ENCODE measurements at places on chromosomes 2 and 18.
A peak's percentile ranks its signal among the peaks of the same experiment; 100 is the strongest.

DNA sequence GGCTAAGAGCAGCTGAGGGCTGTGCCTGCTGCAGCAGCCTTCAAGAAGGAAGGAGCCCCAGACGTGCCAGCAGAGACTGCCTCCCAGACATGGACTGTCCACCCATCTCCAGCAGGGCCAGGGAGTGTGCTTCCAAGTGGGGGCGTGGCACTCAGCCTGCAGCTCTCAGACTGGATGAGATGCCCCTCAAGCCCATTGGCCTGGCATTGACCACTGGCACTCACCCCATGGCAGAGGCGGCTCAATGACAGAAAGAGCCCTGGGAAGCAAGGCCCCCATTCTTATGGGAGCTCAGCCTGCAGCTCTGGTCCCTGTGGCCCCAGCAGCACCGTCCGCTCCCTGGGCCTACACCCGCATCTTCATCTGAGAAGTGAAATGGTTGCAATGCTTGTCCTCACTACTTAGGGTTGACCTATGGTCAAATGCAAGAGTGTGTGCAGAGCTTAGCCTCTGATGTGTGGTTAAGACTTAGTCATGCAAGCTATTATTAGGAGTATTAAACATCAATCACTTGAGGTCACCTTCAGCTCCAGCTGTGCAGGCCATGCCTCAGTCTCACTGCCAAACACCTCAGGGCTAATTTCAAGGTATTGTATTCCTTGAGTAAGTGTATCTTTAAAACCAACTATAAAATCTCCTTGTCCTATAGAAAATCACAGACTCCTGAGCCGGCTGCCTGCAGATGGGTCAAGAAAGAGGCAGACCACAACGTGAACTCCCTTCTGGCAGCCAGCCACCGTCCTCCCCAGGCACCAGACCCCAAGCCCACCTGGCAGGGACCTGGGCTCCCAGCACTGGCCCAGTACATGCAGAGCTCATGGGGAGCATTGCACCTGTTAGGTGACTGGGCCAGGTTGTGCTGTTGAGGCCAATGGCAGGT is 194.8 kb downstream of the NDUFA10 start:
- DNase-seq = no peak

DNA sequence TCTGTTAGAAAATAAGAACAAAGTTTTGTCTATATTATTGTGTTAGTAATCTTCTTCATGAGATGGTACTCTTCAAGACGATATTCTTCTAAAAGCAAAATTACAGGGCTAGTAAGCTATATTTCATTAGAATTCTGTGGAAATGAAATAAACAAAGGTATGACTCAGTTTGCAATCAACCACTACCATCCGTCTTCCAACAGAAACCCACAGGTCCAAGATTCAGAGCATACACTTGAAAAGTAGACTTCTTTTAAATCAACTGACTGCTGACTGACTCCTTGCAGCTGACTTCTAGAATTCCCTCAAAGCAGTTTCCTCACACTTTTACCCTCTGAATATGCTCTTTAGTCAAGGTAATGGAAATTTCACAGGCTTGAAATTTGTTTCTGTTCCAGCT is 193.7 kb downstream of the GCA start:
- no peak for DNase-seq

DNA sequence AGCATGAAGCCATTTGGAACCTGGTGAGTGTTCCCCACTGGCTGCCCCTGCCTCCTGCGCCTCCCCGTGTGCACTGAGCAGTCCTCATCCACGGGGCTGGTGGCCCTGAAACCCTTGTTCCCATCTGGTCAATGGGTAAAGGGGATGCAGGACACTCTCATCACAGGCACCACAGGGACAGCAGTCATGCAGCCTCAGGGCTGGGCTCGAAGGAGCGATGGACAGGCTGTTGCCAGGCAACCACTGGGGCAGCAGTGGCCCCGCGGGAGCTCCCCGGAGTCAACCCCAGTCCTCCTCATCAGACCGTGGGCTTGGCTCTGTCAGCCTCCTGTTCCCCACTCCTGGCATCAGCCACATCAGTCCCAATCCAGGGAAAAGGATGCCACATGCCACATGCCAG is 509.5 kb downstream of the EIPR1 start:
- DNase-seq = no peak

GRCh38 chr2:11097854-11098387 is 57.3 kb upstream of the SLC66A3 start:
- no peak for DNase-seq

DNA sequence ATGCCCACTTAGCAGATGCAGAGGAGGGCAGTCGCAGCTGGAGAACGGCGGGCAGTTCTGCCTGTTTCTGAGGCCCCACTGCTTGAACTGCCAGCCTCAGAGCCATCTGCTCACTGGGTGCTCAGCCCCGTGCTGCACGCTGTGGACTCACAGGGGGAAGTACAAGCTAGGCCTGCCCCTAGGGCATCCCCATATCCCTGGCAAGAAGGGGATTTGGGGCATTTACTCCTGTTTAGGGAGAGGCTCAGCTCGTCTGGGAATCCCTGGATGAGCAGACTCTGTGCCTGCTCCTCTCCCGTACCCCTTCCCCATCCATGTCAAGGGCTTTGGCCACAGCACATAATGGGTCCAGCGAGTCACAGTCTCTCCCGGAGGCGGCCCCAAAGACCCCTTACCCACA is 169.8 kb upstream of the PKDCC start:
- DNase-seq = no peak

GRCh38 chr2:70144443-70145143 is 46.2 kb downstream of the C2orf42 start:
- no peak for DNase-seq

- peak; percentile 13 for DNase-seq
Measured at GRCh38 chr2:234595829-234596228, 98.9 kb upstream of the ARL4C start.

GRCh38 chr2:3959372-3959771 is 256.0 kb downstream of the DCDC2C start:
- DNase-seq = no peak

DNA sequence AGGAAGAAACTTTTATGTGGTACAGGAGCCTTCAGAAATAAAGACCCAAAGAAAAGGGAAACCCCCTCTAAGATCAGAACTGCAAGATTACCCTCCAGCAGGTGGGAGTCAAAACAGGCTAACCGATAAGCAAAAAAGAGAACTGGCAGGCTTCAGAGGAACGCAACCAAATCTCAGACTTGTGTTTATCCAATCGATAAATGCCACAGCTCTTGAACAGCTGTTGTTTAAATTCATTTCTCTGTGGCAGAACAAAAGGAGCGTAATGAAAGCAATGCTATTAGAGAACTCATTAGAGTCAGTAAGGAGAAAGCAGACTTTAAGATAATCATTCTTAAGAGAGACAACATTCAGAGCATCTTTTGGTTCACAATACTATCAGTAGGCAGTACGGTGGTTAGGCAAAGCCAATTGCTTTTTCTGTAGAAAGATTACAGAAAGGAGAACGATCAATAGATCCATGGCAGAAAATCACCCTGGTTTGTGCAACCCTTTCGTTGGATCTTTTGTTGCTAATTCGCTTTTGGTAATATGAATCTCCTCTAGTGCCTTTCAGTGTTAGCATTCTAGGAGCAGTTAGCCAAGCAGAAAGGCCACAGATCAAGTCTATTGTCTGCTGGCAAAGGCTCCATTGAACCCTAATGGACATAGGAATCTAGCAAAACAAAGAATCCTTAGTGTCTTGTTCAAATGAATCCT is 476.4 kb upstream of the CHST9 start:
- no peak for DNase-seq

DNA sequence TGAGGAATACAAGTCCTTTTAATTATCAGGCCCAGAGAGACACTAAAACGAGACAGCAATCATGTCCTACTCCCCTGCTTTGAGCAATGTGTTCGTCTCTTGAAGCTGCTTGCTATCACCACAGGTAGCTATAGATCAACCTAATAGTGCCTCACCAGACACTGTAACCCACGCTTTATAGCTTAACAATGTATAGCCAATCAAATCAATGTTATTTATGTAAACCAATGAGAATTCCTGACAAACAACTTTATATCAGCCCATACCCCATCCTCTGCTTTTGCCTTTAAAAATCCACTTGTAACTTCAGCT is 26.1 kb downstream of the TMEM247 start:
- DNase-seq = no peak

- DNase-seq = no peak
Measured at GRCh38 chr2:133661392-133661791, 93.1 kb upstream of the NCKAP5 start.

DNA sequence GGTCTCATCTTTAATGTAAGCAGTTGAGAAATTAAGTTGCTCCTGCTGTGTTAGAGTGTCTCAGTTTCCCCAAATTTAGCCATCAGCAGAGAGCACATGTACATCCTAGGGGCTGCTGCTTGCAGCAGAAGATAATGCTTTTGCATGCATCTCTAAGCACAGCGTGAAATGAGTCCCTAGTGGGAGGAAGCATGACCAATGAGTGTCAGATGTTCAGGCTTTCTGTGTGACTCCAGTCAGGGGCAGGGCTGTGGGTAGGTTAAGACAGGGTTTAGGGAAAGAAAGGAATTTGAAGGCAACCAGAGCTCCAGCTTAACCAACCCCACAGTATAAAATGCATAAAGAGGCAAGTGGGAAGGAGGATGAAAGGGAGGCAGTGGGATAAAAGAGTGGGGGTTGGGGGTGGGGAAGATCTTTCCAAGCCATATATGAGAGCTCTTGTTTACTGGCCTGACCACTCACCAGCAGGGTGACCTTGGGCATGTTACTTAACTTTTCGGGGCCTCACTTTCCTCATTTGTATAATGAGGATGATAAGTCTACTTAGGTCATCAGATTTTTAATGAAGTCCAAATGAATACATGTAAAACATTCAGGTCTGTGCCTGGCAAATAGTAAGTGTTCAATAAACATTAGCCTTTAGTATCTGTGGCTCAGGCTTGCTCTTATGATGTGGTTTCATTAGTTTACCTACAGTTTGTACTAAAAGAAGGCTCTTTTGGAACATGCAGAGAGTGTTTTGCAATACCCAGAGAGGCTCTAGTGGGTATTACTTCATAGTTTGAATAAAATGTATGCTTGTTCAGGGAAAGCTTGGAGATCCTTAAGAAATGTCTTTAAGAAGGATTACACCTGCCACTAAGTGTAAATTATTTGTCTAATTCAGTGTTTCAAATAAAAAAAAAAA is 42.7 kb upstream of the PELI1 start:
- no peak for DNase-seq

- DNase-seq = no peak
Measured at GRCh38 chr2:102271844-102272243, 39.5 kb upstream of the IL1RL1 start.

DNA sequence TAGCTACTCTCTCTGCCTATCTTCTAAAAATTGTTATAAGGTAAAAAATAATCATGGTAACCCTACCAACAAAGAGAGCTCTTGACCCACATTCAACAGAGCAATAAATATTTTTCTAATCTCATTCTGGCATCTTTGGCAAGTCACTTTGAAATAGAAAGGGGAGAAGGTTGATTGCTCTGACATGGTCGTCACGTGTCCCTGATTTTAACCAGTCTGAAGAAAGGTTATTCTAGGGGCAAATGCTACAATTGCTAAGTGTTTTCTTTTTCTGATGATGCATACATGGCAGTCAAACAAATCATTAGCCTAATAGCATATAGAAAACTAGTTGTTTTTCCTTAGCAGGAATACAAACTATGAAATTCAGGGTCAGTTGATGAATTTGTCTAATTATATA is 153.3 kb upstream of the MAP3K20 start:
- DNase-seq = no peak

- DNase-seq = no peak
Measured at GRCh38 chr2:213125646-213126347, 25.6 kb downstream of the IKZF2 start.

DNA sequence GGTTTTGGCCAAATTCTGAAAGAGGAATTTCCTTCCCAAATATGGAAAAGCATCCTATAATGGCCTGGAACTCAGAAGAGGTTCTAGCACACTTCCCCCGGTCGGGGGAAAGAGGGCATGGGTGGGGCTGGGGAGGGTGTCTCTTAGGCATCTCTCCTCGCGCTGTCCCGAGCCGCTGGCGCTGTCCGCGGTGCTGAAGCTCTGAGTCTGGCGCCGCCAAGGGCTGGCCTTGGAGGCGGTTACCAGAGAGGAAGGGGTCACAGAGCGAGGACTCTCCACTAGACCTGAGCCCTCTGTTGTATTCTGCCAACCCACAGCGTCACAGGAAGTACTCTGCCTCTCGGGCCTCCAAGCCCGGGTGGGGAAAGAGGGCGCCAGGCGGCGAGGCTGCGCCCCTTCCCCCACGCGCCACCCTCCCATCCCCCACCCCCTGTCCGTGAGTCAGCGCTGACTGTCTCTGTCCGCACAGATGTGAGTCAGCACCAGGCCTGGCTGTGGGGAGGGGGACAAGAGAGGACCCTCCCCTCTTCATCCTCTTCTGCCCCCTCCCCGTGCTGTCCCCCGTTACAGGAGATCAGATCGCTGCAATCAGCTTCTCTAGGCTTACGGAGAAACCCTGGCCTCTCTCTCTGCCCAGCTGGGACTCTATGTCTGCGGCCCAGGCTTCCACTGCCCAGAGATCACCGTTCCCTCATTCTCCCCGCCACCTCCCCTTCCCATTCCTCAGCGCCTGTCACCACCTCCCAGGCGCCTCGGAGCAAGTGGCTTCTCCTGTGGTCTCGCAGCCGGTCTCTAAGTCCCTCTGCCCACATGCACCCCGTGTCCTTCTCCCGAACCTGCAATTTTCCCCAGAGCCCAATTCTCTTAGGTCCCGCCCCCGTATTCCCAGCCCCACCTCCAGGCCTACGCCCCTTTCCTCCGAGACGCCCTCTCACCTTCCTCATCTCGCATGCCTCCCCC is 779 bp downstream of the PTPRN start:
- DNase-seq = peak; percentile 44

- no peak for DNase-seq
Measured at GRCh38 chr2:171553858-171554257, 31.6 kb downstream of the CYBRD1 start.

DNA sequence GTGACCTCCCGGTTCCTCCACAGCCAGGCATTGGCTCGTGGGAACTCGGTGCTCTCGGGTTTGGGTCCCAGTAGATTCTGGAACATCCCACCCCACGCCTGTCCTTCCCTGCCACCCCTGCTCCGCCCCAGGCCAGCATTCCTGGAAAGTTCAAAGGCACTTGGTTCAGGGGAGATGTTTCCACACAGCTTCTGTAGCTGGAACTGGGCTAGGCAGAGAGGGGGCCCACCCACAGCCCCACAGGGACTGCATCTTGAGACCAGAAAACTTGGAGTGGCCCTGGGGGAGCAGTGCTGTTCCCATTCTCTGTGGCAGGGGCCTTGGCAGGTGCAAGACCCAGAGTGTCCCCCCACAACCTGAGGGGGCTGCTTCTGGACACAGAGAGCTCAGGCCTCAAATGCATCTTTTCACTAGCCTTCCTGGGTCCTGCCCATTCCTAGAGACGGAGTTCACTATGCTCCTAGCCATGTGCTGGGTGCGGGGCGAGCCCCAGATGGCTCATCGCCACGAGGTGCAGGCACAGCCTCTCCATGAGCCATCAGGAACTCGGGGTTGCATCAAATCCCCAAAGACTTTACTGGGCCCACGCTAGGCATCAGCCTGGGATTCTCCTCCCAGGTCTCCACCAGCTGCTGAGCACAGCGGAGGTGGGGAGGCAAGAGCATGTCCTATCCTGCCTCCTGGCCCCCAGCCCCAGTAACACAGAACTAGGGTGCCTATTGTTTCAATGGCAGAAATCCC is 68.7 kb downstream of the ZFP36L2 start:
- no peak for DNase-seq
